Airway epithelial cell (primary cell): ENCODE measurements at places on chromosomes 12 and 14. TPM values are rescaled to one million over a fixed set of nuclear protein-coding genes. Genes with fewer than 3 reads are reported as not detected.

Gene CPSF6
- total RNA-seq = 19.8 and 31.4 TPM in 2 replicates

Gene CAPRIN2
- 17.2 and 26.7 TPM in 2 replicates for total RNA-seq

Gene PTCSC3
- total RNA-seq = not detected in 2 replicates

Gene RSRC2
- 28.8 and 36.7 TPM in 2 replicates for total RNA-seq

Gene FLVCR2
- total RNA-seq = 1.8 and 2.2 TPM in 2 replicates

Gene SOAT2
- 0.07 TPM in 1 of 2 replicates, not detected in the other for total RNA-seq

Gene POLE2
- total RNA-seq = 14.0 and 15.4 TPM in 2 replicates

Gene BIN2
- total RNA-seq = 0.42 TPM in 1 of 2 replicates, not detected in the other

Gene RBP5
- not detected in 2 replicates for total RNA-seq

Gene ENO2
- total RNA-seq = 8.0 and 11.1 TPM in 2 replicates

Gene LTBP2
- total RNA-seq = 21.2 and 28.1 TPM in 2 replicates

Gene ARHGDIB
- total RNA-seq = 33.1 and 39.9 TPM in 2 replicates

Gene NFE2
- not detected in 2 replicates for total RNA-seq

Gene UNC79
- total RNA-seq = not detected in 2 replicates
